ENCODE measurements at places on chromosomes 2 and 18.

DNA sequence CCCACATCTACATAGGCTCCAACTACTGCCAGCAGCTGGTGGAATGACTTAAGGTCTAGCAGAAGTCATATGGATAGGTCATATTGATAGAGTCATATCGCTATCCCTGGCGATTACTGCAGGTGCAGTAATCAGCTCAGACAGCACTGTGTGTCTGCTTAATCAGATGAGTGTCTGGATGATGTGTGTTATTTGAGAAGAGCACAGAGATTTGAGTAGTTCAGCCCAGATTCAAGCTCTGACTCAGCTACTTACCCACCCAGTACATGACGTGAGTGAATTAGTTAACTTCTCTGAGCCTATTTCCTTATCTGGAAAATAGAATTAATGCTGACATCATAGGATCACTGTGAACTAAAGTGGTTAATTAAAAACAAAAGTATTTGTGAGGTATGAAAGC is 78.9 kb downstream of the EHD3 start:
- no peak for DNase-seq

DNA sequence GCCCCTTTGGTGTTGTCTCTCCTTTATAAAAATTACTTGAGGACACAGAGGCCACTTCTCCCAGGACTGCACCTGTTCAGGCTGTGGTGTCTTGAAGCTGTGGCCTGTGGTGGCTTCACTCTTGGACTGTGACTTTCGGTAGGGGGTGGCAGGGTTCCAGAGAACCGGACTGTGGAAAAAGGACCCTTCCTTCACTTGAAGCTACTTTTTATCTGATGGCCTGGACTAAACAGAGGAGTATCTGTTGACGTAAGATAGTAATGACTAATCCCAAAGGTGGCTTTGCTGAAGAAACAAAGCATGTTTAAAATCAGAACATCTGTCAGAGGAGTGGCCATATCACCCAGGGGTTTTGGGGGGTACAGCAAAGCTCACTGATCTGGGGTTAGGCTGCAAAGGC is 60.8 kb downstream of the CENPO start:
- no peak for DNase-seq

DNA sequence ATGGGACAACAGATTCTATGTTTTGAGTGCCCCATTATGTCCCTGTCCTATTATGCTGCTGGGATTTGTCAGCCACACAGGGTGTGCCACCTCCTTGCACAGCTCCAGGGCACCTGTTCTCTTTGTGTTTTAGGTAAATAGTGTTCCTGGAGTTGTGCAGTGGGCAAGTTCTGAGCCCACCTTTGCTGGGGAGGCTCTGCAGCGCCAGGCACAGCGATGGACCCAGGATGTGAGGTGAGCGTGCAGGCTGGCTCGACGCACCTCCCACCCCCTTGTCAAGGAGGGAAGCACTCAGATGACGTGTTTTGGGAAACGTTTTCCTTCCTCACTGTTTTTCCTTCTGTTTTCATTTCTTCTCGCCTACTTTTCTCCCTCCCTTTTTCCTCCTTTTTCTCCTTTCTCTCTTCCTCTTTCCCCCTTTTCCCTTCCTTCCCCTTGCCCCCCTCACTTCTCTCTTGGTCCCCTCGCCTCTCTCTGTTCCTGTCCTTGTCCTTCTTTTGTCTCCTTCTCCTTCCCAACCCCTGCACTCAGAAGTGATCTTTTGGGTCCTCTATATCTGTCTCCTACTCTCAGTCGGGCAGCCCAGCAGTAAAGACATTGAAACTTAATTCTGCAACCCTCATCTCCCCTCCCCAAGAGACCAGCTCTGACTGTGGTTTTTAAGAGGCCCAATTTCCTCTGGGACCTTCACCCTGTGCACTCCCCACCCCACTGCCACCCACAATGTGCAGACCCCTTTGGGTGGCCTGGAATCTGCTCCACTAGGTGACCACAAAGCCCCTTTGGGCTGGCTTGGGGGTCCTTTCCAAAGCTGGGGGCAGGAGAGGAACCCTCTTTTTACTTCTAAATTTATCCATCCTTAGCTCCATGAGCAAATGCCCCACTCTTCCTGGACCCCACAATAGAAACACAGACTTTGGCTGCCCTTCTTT is 104.0 kb downstream of the MCFD2 start:
- DNase-seq: no peak

- DNase-seq: no peak
These were observed 52.4 kb upstream of the ARHGAP28 start for GRCh38 chr18:6677086-6677485.

- DNase-seq: no peak
These were observed 75.4 kb upstream of the NFATC1 start for GRCh38 chr18:79320216-79320850.

- DNase-seq: no peak
These were observed 27.9 kb downstream of the WDR33 start for GRCh38 chr2:127783101-127783500.

GRCh38 chr2:69306393-69306821 is 80.6 kb downstream of the GFPT1 start:
- DNase-seq: no peak

- no peak for DNase-seq
These were observed 128.1 kb downstream of the ANTXR1 start for GRCh38 chr2:69141061-69141460.

- DNase-seq: no peak
These were observed 3.1 kb upstream of the DCTN1 start for GRCh38 chr2:74383254-74383653.

- no peak for DNase-seq
These were observed 7.8 kb upstream of the IL1R2 start for GRCh38 chr2:101983928-101984327.

DNA sequence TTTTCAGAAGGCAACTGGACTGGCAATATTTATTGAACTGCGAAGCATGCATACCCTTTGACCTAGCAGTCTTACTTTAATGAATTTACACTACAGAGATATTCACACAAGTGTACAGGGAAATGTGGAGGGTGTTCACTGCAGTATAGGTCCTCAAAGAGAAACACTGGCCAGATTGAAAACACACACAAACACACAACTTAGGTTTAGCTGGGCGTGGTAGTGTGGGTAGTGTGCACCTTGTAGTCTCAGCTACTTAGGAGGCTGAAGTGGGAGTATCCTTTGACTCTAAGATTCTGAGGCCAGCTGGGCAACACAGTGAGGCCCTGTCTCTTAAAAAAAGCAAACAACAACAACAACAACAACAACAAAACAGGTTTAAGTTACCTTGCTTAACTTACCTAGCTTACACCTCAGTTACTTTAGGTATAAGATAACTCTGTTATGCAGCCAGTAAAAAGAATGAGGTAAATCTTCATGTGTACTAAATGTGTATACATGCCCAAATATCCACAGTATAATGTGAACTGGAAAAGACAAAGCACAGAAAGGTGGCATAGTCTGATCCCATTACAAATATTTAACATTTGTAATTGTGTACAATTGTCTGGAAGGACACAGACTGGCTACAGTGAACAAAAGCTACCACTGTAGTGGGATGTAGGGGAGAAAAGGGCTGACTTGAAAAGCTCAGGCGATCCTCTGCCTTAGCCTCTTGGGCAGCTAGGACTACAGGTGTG is 105.9 kb upstream of the FZD5 start:
- no peak for DNase-seq

DNA sequence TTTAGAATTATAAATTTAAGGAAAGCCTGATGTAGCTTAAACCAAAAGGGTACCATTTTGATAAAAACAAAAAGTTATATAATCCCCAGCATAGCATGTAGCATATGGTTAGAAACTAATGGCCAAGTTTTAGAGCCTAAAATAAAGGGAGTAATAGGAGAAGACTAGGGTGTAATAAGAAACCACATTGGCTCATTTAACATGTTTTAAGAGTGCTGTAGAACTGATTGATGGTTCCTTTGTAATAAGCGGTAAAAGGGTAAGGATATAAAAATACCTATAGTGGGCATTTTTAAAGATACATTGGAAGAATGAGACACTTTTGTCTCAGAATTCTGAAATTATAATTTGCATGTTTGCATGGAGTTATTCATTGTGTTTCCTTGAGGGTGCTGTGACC is 1.9 kb downstream of the PSMA8 start:
- no peak for DNase-seq

DNA sequence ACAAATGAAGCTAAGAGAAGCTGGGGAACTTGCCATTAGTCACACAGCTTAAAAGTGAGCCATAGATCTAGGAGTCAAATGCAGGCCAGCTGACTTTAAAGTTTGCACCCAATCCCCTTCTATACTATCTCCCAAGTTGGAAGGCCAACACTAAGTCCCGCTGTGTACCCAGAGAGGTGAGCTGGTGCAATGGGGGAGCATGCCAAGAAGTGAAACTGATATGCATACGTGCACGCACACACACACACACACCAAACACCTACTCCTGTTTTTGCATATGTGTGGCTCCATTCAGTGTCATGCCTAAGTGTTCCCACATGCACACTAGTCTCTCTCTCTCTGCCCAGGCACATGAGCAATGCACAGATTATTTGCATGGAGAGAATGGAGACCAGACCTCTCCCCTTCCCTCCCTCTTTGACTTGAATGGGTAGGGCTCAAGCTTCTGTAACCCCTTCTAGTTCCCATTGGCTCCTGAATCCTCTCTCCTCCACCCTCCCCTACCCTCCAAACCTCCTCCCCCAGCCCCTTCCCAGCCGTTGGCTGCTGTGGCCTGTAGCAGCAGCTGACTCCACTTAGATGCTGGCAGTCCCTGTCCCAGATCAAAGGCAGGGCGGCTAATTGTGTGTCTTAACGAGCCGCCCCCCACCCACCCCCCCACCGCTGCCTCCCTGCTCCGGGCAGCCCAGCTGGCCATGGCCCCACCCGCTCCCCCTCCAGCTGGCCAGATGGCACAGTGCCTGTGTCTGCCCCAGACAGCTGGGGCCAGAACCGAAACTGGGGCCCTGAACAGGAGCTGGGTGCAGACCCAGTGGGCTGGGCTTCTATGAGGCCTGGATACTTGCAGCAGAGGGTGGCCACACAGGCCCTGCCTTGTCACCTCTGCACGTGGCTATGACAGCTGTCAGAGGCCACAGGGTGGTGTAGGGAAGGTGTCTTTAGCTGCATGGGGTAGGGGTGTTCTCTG is 5.6 kb downstream of the WNT10A start:
- DNase-seq: no peak

DNA sequence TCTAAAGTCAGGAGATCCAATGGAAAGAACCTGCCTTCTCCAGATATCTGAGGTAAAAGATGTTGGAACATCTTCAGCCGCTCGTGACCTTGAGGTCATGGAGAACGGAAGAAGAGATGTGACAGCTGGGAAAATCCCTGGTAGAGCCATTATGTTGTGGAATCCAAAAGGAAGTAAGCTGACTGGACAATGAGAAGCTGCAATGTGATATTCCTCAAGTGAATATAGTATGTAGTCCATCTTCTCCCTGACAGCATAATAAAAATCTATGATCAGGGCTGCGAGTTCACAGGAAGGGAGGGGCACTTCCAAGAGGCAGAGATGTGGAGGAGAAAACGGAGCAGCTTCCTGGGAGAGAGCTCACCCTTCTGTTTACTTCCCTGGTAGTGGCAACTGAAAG is 201.0 kb upstream of the SP5 start:
- DNase-seq: no peak

GRCh38 chr18:23735021-23735464 is 45.8 kb downstream of the LAMA3 start:
- no peak for DNase-seq

DNA sequence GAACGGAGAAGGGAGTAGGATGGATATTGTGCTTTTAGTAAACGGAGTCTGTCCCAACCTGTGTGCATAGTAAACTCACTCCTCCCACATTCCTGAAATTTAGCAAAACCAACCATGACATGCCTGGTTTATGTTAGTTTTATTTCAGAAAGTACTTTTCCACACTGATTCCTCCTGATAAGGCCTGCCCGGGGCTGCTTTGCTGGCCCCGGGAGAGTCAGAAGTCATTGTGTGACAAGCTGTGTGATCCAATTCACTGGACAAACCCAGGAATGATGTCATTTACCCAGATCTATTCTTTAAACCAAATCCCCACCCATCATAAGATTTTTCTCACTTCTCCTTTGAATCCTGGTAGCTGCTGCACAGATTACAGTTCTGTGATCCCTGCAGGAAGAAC is 109.0 kb downstream of the SETBP1 start:
- no peak for DNase-seq

DNA sequence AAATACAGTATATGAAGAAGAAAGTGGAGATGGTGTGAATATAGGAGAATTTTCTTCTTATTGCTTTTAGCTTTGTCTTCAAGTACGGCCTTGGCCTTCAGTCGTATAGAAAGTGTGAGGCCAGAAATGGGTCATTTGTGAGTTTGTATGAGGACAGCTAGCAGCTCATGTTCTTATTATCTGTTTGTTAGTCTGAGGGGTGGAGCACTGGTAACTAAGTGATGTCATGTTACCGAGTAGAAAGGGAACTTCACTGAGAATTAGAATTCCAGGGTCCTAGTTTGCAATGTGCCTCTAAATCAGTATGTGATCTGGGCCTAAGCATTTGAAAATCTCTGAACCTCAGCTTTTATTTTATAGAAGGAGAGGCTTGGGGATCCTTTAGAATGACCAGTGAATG is 588.6 kb downstream of the NRXN1 start:
- no peak for DNase-seq

DNA sequence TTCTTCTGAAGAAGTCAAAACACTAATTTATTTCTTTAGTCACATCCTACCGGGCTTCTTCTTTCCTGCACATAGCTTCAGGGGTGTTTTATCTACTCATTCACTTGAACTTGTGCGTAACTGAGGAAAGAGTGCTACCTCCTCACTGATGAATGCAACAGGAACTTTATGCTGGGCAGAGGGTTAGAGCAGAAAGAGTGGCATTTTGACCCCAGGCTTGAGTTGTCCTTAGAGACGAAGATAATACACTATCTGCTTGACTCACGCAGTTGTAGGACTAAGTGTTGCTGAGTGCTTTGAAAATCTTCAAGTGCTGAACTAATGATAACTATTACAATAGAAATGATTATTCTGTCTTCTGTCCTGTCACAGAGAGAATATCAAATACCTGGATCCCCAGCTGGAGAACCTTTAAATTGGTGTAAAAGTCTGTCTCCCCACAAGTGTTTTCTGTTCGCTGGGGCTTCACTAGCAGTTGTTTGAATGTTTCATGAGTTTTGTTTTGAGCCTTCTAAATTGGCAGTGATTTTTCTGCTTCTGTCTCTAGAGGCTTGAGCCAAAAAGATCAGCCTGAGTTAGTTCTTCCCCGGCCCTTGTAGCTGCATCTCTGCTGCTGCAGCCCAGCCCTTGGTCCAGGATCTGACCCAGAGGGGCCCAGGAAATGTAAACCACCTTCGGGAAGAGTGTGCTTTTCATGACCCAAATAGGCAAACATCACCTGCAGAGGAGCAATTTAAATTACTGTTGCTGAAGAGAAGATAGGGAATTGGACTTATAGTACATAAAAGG is 86.3 kb upstream of the LGALSL start:
- DNase-seq: no peak

DNA sequence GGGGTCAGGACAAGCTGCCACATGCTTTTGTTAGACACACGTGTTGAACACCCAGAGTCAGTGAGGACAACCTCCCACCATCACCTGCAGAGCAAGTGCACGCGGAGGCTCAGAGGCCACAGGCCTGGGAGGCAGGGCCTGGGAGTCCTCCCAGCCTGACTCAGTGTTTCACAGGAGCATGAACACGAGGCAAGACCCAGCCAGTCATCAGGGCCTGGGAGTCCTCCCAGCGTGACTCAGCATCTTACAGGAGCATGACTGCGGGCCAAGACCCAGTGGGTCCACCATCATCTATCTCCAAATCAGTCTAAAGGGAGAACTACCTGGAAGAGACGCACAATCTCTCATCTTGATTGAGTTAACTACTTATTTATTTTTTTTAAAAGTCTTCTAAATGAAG is 112.6 kb upstream of the PXDN start:
- DNase-seq: no peak

- DNase-seq: no peak
These were observed 5.2 kb downstream of the ZFP36L2 start for GRCh38 chr2:43221124-43221762.

Data from GM18507 (cell line).